Astrocyte of the spinal cord (primary cell): ENCODE measurements at places on chromosomes 6 and 20.

- DNase-seq, result peak; percentile 64
Measured at GRCh38 chr20:38303908-38304379, at the start of gene BPI. BPI (plus strand) TSS chr20:38304156; CDS start chr20:38304224, 68 bp downstream.

DNA sequence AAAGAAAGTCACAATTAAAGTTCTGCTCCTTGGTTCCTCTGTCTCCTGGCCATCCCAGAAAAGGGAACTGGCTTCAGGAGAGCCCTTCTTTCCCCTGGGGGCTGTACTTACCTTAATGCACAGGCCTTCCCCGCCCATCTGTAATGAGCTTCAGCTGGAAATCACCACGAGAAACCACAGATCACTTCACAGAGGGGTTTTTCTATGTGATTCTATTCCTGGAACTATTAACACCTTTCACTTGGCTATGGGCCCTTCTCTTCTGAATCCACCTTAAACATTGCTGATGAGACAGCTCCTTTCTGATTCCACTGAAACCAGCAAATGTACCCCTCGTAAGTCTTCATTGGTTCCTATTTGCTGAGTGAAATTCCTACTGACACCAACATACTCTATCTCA is 80.7 kb downstream of the FOXF2 start:
- no peak for DNase-seq

- DNase-seq, result no peak
Measured at GRCh38 chr6:16146527-16146955, 17.7 kb downstream of the MYLIP start.

DNA sequence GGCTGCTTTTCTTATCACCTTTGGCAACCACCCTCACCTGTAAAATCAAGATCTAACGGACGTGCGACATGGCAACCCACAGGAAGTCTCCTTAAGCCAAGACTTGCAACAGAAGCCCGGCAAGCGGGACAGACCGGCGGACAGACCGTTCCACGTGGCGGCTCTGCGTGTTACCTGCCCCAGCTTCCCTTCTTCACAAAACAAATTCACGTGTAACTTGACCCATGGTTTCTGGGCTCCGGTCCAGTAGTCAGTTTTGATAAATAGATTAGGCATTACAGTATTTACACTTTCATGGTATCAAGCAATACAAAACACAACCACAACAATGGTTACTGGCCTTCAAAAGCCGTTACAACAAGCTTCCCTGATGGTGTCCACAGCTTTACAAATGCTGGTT is 133.8 kb downstream of the PRND start:
- DNase-seq, result no peak

DNA sequence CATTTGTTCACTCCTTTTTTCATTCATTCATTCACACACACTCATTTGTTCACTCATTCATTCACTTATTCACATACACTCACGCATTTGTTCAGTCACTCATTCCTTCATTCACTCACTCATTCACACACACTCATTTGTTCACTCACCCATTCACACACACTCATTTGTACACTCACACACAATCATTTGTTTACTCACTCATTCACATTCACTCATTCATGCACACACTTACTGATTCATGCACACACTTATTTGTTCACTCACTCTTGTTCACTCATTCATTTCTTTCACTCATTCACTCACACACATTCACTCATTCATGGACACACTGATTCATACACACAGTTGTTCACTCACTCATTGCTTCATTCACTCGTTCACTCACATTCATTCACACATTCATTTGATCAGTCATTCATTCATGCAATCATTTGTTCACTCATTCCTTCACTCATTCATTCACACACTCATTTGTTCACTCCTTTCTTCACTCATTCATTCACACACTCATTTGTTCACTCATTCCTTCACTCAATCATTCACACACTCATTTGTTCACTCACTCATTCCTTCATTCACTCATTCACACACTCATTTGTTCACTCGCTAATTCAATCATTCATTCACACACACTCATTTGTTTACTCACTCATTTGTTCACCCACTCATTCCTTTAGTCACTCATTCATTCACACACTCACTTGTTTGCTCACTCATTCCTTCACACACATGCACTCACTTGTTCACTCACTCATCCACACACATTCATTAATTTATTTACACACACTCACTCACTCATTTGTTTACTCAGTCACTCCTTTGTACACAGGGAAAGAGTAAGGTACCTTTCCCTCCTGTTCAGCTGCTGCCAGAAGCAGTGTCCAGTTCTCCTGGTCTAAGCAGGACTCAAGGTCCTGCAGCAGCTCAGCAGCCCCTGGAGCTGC is 50.7 kb upstream of the BHLHE23 start:
- DNase-seq, result peak; percentile 5

GRCh38 chr6:126033696-126034095 is 47.4 kb downstream of the TRMT11 start:
- DNase-seq, result peak; percentile 92

GRCh38 chr6:157058574-157058973 is 264.7 kb downstream of the TMEM242 start:
- DNase-seq, result no peak

DNA sequence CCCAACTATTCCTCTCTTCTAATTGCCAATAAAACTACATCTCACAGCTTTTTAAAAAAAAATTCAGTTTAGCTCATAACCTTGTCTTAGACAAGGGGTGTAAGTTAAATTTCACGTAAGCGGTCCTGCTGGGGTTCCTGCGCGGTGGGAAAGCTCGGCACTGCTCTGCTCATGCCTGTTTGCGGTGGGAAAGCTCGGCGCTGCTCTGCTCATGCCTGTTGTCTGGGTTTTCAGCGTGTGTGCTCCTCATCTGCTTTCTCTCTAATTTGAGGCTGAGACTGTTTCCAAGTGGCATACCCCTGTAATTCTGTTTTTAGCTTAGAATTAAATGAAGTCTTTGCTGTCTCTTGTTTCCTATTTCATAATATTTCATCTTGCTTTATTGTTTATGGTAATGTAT is 18.6 kb downstream of the ARID1B start:
- DNase-seq, result no peak

DNA sequence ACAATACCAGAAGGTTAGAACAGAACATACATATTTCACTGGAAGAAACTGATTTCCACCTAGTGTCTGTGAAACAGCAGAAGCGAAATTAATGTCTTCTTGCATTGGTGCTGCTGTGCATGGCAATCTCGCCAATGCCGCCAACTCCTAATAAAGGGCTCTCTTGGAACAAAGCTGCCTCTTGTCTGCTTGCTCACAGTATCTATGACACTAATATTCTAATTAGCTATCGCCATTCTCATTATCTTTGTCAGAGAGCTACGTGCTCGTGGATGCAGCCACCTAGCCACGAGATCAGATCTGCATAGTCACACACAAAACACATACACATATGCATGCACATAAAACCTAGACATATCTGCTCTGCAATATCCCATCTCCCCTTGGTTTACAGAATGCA is 145.9 kb upstream of the OLIG3 start:
- no peak for DNase-seq

DNA sequence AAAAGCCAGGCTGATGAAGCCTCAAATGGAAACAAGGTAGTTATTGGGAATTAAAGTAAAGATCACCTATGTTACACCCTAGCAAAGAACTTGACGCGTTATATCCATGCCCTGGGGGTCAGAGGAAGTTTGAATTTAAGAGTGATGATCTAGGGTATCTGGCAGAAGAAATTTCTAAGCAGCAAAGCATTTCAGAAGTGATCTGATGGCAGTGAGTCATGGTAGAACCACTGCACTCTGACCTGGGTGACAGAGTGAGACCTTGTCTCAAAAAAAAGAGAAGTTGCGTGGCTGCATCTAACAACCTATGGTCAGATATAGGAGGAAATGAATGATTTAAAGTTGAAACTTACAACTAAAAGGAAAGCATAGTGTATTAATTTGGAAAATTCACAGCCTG is 45.2 kb downstream of the SCP2D1 start:
- no peak for DNase-seq

DNA sequence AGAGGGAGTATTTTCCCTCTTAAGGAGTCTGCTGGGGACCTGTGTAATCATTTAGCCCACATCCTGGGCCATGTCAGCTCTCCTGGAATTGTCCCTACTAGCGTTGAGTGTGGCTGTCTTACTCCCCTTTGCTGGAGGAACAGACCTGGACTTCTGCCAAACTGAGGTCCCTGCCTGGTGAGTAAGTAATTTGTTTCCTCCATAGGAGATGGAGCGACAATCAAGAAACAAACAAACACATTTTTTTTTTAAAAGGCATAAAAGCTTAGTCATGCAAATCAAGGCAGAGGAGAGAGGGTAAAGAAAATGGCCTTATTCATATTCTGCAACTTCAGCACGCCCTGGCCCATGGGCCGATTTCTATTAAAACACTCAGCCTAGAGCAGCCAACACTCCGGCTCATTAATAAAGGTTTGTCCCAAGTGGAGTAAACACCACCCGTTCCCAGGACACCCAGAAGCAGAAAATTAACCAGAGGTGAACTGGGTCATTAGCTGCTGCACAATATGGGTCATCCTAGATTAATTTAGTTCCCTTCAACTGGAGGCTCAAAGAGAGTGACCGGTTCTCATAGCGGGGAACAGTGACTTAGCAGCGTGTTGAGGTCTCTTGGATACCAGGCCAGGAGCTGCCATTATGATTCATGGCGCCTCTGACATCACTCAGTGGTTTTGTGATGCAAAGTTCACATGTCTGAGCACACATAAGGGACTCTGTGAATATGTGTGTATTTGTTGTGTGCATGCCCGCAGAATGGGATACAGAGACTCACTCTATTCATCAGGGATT is 165.0 kb upstream of the SULF2 start:
- DNase-seq, result no peak

DNA sequence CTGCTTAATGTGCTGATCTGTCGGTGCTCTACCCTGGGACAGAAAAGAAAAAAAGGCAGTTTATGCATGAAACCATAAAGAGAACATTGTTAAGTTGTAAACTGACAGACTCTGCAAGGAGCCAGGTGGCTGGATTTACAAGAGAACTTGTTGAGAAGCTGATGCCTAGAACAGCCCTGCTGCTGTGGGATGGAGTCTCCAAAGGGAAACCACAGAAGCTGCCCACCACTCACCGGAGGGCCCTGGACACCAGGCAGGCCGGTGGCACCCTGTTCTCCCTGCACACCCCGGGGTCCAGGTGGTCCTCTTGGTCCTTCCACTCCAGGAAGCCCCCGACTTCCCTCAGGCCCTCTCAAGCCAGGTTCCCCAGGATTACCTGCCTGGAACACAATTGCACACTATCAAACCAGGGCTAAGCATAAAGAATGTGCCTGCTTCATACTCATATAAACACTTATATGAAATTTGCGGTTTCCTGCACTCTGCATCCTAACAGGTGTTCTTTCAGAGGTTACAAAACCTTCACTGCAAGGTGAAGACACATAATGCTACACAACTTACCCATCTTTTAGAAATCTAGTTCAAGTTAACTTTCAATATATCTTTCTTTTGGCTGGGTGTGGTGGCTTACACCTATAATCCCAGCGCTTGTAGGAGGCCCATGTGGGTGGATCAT is 68.2 kb downstream of the COL9A1 start:
- no peak for DNase-seq

DNA sequence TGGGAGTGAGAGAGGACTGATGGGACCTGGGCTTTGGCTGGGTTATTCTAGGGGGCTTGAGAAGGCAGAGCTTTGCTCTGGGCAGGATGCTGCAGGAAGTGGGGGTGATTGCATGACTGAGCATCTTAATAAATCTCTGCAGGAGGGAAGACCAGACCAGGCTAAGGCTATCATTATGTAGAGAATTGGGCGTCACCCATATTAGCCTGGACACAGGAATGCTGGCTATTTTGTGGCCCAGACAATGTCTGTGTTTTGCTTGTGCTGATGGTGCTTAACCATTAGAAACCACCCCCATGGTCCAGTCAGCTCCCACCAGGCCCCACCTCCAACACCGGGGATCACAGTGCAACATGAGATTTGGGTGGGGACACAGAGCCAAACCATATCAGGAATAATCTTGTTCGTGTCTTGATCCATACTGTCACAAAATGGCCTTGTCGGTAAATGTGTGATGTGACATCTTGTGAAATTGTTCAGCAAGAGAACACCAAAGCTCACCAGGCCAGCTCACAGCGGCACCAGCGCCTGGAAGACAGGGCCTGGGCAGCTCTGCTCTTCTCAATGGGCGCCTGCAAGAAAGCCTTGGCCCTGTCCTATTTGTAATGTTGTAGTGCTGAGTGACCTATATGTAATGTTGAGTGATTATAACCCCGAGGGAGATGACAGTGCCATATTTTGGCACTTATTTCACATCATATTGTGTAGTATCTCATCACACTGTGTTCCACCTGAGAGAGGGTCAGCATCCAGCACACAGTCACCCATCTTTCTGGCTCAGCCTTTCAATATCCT is 211.8 kb downstream of the QKI start:
- DNase-seq, result no peak

- DNase-seq, result peak; percentile 19
Measured at GRCh38 chr6:168088161-168089053, 9.4 kb upstream of the FRMD1 start.

GRCh38 chr6:25344827-25345226 is 65.7 kb downstream of the CARMIL1 start:
- no peak for DNase-seq

- no peak for DNase-seq
Measured at GRCh38 chr6:148001844-148002642, 340.6 kb upstream of the SASH1 start.

GRCh38 chr6:54071821-54072340 is 39.4 kb upstream of the MLIP start:
- peak; percentile 79 for DNase-seq

GRCh38 chr6:74130641-74131040 is 434.6 kb downstream of the CD109 start:
- no peak for DNase-seq

DNA sequence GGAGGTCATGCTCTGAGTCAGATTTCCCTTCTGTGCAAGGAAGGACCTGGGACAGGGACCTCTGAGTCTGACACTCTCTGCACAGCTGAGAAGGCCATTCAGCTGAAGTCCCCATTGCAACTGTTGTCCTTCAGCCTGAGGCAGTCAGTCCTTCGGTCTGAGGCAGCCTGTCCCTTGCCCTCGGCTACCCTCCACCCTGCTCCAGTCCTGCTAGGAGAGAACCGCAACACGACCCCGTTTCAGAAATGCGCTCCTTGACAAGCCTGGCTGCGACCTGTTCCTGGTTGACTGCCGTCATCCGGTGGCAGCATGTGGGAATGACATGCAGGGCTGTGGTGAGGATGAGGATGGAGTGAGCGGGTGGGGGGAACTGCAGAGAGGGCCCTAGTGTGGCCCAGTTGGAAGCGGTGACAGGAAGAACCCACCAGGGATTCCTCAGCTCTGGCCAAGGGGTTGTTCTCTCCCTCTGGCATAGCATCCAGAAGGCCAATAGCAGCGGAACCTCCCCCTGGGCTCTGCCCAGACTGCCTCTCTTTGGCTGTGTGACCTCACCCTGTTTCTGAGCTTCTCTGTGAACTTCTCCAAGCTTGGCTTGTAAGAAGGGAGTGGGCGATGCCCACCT is 40.3 kb upstream of the ANGPT4 start:
- DNase-seq, result peak; percentile 46
